Fibroblast of lung (primary cell): ENCODE measurements at places on chromosomes 12 and 14.
A peak's percentile ranks its signal among the peaks of the same experiment; 100 is the strongest.

- H3K4me1 ChIP-seq: no peaks in the 10 kb centered on the region
- H3K27me3 ChIP-seq: no peaks in the 10 kb centered on the region
- no peaks in the 10 kb centered on the region for H3K36me3 ChIP-seq
- H3K4me3 ChIP-seq: no peak overlapping the region
- no peak for DNase-seq
Observed at GRCh38 chr12:31655792-31656191, 3.7 kb upstream of the ETFBKMT start.

DNA sequence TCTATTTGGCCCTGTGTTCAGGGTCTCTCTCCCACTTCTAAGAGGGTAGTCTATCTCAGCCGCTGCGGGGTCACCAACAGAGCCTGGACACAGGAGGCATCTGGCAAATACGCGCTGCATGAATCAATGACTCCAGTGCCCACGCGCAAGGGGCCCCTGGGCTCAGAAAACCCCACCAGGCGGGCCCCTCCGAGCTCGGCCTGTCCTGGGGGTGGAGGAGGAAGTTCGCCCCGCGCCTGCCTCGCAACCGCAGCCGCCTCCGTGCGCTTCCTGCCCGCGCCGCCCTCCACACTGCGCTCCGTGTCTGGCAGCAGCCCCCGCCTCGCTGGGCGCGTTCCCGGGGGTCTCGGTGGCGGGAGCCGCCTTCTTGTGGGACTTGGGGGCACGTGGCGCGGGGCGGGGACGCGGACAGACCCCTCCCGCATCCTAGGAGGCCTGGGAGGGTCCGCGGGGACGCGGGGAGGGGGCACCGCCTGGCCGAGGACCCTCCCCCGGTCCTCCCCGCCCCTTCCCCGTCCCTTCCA lies 811 bp upstream of the FBRSL1 start:
- H3K36me3 ChIP-seq: no peaks in the 10 kb centered on the region
- no peaks in the 10 kb centered on the region for H3K4me1 ChIP-seq
- H3K27ac ChIP-seq: no peak overlapping the region
- peak overlapping the region; percentile 61 for H3K4me3 ChIP-seq

DNA sequence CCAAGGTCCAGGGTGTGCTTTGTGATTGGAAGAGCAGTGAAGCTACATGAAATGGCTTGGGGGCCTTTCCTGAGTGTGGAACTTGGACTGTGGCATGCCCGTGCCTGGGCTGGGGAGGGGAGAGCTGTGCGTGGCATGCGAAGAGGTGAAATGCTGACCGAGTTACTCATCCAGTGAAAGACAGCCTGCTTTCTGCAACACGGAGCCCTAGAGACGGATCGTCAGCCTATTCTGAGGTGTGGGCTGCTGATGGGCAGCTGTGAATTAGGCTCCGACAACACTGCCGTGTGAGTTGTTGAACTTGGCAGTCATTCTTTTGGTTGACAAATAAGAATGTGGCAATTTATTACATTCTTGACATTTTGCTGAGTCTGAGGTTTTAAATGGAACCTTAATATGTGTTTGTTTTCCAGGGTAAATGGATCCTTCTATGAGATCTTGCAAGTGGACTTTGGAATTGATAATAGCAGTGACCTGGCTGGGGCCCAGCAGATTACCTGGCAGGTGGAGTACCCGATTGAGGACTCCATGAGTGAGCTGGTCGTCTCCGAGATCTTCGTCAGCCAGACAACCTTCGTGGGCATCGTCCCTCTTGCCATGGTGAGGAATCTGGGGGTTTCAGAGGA lies 453.9 kb downstream of the AACS start:
- no peak overlapping the region for H3K27ac ChIP-seq
- H3K27me3 ChIP-seq: no peaks in the 10 kb centered on the region
- no peak overlapping the region for H3K4me3 ChIP-seq
- no peaks in the 10 kb centered on the region for H3K4me1 ChIP-seq

GRCh38 chr14:88364710-88365413 lies 20.6 kb upstream of the SPATA7 start:
- no peak overlapping the region for H3K4me3 ChIP-seq
- H3K36me3 ChIP-seq: no peaks in the 10 kb centered on the region
- DNase-seq: no peak
- no peaks in the 10 kb centered on the region for H3K4me1 ChIP-seq
- H3K27ac ChIP-seq: no peak overlapping the region

DNA sequence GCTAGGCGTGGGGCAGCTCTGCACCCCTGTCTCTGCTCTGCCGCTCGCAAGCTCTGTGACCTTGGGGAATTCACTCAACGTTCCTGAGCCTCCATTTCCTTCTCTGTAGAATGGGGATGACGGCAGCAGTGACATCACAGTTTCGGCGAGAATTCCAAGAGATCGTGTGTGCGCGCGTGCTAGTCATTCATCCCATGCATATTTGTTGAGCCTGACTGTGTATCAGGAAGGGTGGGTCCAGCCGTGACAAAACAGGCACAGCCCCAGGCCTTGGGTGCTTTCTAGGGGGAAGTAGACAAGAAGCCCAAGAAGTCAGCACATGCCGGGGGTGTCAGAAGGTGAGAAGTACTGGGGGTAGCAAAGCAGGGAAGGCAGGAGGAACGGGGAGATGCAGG lies 145.6 kb upstream of the NCOR2 start:
- no peaks in the 10 kb centered on the region for H3K27me3 ChIP-seq
- H3K27ac ChIP-seq: peak overlapping the region; percentile 47
- H3K4me1 ChIP-seq: peaks cover 5% of the 10 kb centered on the region
- no peak for DNase-seq
- H3K36me3 ChIP-seq: no peaks in the 10 kb centered on the region
- H3K4me3 ChIP-seq: no peak overlapping the region

DNA sequence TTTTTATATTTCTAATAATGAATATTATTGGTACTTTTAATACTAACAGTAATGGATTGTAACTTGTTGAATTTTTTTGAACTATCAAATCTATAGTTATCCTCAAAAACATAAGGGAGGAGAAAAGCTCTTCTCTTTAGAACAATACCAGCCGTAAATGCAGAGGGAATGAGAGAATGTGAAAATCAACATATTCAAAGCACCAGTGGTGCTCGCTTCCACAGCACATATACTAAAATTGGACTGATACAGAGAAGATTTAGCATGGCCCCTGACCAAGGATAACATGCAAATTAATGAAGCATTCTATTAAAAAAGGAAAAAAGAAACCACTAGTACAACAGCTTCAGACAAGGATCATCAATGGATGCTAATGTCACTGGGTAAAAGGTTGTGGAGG lies 15.8 kb downstream of the R3HDM2 start:
- no peak overlapping the region for H3K4me3 ChIP-seq
- no peaks in the 10 kb centered on the region for H3K27me3 ChIP-seq
- no peaks in the 10 kb centered on the region for H3K36me3 ChIP-seq
- no peaks in the 10 kb centered on the region for H3K4me1 ChIP-seq
- H3K27ac ChIP-seq: no peak overlapping the region

DNA sequence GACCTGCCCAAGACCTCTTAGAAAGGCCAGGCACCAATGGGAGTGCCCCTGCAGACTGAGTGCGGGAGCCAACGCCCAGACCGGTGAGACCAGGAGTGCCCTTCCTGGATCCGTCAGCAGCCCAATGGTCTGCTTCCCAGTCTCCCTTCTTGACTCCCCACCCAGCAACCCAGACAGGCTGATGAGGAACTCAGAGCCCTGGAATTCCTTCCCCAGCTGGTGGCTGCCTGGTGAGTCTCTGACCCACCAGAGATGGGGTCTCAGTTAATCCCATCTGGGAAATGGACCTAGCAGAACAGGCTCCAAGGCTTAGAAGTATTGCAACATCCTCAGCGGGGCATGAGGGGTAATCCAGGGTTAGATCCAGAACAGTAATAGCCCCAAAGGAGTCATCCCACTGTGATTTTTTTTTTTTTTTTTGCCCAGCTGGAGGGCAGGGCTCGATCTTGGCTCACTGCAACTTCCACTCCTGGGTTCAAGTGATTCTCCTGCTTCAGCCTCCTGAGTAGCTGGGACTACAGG lies 1.5 kb upstream of the RASAL1 start:
- no peak overlapping the region for H3K27ac ChIP-seq
- no peak overlapping the region for H3K4me3 ChIP-seq
- H3K27me3 ChIP-seq: no peaks in the 10 kb centered on the region
- DNase-seq: no peak

- H3K4me1 ChIP-seq: peaks cover under 1% of the 10 kb centered on the region
- no peak for DNase-seq
- no peaks in the 10 kb centered on the region for H3K27me3 ChIP-seq
- H3K36me3 ChIP-seq: no peaks in the 10 kb centered on the region
- no peak overlapping the region for H3K27ac ChIP-seq
- H3K4me3 ChIP-seq: no peak overlapping the region
Observed at GRCh38 chr14:31945074-31945613, 132.0 kb upstream of the ARHGAP5 start.

DNA sequence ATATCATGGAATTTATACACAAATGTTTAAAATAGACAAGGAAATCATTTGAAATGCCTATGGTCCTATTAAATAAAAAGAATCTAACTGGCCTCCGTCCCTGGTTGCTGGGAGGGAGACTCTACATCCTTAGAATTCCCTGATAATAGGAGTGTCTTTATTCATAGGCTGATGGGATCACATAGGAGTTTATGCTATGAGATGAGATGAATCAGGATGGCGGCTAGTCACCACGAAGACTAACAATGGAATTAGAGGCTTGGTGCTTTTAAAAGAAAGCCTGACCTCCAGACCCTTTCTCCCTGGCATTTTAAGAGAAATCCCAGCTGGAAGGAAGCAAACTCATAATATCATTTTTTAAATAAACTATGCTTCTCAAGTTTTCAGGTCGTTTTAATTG lies 69.7 kb downstream of the SEC23A start:
- DNase-seq: no peak
- no peak overlapping the region for H3K27ac ChIP-seq
- H3K27me3 ChIP-seq: no peaks in the 10 kb centered on the region
- peaks cover 17% of the 10 kb centered on the region for H3K36me3 ChIP-seq

- H3K27ac ChIP-seq: peak overlapping the region; percentile 96
- H3K36me3 ChIP-seq: no peaks in the 10 kb centered on the region
- H3K27me3 ChIP-seq: no peaks in the 10 kb centered on the region
Observed at GRCh38 chr12:74537126-74537706, 419 bp upstream of the ATXN7L3B start.

DNA sequence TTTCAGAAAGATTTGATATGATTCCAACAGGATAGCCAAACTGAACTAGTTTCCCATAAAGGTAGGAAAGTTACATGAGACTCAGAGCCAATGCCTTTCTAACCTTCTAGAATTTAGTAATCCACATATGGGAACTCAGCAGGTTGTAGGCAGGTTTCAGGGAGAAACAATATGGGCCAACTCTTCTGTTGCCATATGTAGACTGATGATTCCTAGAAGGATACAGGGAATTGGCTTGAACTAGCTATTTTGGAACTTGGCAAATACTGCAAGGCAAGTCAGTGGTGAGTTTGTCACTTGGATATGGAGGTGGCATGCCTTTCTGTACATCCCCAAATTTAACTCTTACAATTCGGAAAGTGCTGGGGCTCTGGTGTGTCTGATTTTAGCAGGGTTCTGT lies 15.5 kb downstream of the SUDS3 start:
- H3K4me3 ChIP-seq: no peak overlapping the region
- peaks cover 6% of the 10 kb centered on the region for H3K36me3 ChIP-seq
- no peak for DNase-seq
- no peaks in the 10 kb centered on the region for H3K4me1 ChIP-seq
- no peaks in the 10 kb centered on the region for H3K27me3 ChIP-seq

- H3K27me3 ChIP-seq: peaks cover 74% of the 10 kb centered on the region
- no peak for DNase-seq
- H3K27ac ChIP-seq: no peak overlapping the region
- no peak overlapping the region for H3K4me3 ChIP-seq
- no peaks in the 10 kb centered on the region for H3K36me3 ChIP-seq
- no peaks in the 10 kb centered on the region for H3K4me1 ChIP-seq
Observed at GRCh38 chr12:106585521-106586277, 2.9 kb downstream of the RFX4 start.

DNA sequence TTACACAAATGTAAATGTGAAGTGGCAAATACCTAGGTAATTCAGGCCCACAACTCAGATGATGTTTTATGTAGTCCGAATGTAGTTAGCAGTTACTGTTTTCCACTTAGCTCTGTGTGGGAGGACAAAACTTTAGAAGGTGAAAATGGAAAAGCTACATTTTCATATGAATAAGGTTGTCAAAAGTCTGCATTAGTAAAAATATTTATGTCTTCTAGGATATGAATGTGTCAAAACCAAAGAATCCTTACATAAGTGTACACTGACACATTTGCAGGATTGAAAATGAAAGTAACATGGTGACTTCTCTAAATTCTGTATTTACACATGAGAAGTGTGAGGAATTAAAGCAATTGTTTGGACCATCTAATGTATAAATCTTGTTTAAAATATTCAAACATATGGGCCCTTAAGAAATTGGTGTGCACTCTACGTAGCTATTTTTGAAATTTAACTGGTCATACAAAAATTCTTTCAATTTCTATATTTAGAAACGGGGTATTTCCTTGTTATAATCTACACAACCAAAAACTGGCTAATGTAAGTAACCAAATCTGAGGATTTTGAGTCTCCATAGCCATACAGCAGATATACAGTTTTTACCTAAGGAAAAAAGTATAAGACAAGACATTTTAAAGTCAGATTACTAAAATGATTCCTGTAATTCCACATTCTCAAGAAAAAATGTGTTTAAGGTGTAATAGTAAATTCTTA lies 5.4 kb downstream of the CDKN1B start:
- H3K27me3 ChIP-seq: no peaks in the 10 kb centered on the region
- peaks cover 6% of the 10 kb centered on the region for H3K36me3 ChIP-seq
- H3K4me3 ChIP-seq: peak overlapping the region; percentile 97
- H3K27ac ChIP-seq: peak overlapping the region; percentile 92
- peak; percentile 70 for DNase-seq

DNA sequence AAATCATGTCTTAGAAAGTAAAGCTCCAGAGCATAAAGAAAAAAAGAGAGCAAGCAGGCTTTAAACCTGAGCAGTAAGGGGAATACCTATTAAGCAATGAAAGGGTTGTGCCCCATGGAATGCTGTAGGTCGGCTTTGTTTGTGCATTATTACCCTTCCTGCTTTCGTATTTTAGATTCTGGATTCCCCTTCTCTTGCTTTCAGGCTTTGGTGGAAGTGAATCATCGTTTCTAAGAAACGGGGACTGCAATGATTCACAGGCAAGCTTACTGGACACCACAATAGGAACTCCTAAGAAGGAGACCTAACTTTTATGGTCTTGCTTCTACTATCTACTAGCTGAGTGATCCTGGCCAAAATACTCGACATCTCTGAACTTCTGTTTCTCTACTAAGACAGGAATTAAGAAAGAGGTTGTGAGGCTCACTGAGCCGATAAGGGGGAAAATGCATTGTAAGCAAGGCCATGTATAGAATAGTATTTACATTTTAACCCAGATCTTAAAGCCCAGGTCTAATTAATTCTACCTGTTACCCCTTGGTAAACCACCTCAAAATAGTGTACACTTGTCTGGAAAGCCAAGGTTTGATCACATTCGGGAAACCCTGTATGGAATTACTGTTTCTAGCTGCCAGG lies 1.2 kb upstream of the BMAL2 start:
- peak overlapping the region; percentile 17 for H3K4me3 ChIP-seq
- no peaks in the 10 kb centered on the region for H3K36me3 ChIP-seq
- peak overlapping the region; percentile 81 for H3K27ac ChIP-seq
- DNase-seq: peak; percentile 86

- H3K36me3 ChIP-seq: no peaks in the 10 kb centered on the region
- H3K27me3 ChIP-seq: no peaks in the 10 kb centered on the region
- no peak overlapping the region for H3K27ac ChIP-seq
Observed at GRCh38 chr12:130427381-130427887, 89.7 kb downstream of the PIWIL1 start.

- peaks cover 2% of the 10 kb centered on the region for H3K36me3 ChIP-seq
- no peak overlapping the region for H3K4me3 ChIP-seq
- no peak for DNase-seq
- no peaks in the 10 kb centered on the region for H3K27me3 ChIP-seq
Observed at GRCh38 chr12:51777973-51778372, 70.5 kb downstream of the FIGNL2 start.
